ENCODE measurements at places on chromosomes 12 and 14. TPM values are rescaled to one million over a fixed set of nuclear protein-coding genes. Genes with fewer than 3 reads are reported as not detected.

- no peak for DNase-seq
These were observed 65.7 kb downstream of the MOK start for GRCh38 chr14:102239231-102239630.

GRCh38 chr12:100069795-100070194, 72.9 kb downstream of the BLTP3B start:
- DNase-seq: no peak

DEGS2 gene
- 0.75 TPM for total RNA-seq

RNASE4 gene
- total RNA-seq: 12.2 TPM

DNA sequence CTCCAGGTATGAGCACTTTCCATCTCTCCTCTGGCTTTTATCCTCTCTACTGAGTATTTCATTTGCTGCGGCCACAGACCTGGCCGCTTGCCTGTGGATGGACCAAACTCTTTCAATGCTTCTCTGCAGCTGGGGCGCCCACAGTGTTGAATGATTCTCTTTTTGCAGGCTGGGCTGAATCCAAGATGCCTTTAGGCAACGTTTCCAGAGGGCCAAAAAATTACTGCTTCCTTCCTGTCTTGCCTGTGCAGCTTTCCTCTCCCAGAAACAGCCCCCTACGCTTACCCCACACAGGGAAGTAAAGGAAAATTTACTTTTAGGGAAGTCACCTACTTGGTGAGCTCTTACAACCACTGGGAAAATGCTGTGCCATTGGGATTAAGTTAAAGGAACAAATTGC, 55.6 kb upstream of the JDP2 start:
- peak; percentile 38 for DNase-seq

- no peak for DNase-seq
These were observed 3.7 kb upstream of the TM9SF1 start for GRCh38 chr14:24198814-24199524.

Measured in gastrocnemius medialis (tissue), 4 donors.